ENCODE measurements at places on chromosomes 5 and 9.

DNA sequence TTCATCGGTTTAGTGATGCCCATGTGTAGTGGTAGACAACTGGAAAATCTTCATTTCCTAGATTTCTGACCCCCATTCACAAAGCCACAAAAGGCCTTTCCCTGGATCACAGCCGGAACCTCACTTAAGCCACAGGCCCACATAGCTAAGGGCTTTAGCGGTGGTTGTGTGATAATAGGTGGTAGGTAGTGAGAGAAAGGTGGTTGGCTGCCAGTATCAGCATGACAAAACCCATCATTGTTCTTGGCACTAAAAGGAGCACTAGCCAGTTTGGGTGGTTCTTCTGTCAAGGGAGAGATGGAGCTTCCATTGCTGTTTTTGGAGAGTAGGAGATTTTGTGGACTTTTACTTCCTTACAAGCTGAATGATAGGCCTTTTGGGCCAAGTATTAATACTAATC is 9.7 kb upstream of the SLC36A2 start:
- no peak for DNase-seq

- DNase-seq = no peak
Measured at GRCh38 chr9:85377731-85378289, 363.9 kb downstream of the AGTPBP1 start.

DNA sequence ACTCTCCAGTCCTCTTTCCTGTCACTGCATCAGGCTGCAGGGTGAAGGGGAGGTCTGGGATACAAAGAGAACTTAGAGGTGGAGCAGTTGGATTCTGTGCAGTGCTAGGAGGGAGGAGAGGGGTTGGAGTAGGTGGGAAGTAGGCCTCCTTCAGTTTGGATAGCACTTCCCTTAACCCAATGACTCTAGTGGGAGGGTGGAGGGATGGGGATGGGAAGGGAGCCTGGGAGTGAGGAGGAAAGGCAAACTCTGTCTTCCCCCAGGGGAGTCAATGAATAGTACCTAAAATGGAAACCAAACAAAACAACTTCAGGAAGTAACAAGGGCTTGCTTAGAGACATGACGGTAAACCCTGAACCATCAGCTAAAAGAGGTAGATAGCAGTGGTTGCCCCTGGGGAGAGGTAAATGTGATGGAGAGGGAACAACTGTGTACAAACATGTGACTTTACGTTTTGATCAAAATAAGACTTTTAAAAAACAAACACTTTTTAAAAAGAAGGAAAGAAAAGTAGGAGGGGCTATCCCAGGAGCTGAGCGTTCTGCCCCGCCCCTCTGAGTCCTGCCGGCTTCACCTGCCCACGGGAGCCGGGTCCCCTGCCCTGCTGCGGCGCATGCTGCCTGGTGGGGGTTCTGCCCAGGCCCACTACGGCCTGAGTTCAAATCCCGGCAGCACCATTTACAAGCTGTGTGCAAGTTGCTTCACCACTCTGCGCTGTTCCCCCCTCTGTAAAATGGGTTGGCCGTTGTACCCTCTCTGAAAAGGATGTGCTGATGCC is 30.9 kb downstream of the GSN start:
- no peak for DNase-seq

- peak; percentile 7 for DNase-seq
Measured at GRCh38 chr5:179258001-179258921, 87.0 kb downstream of the ADAMTS2 start.

DNA sequence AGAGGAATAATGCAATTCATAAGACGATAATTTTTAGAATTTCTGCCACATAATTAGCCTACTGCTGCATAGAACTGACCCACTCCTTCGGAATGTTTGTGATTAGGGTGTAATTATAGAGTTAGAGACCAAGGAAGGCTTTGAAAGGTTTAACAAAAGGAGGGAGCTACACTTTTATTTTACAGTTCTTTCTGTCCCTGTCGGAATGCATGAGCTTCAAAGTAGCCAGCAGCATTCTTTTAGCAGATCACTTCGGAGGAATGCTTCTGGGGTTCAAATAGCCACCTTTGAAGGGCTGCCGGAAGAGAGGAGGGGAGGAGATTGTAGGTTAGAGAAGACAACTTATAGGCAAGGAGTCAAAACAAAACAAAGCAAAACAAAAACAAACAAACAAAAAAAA is 168.1 kb downstream of the GRIA1 start:
- DNase-seq = no peak

DNA sequence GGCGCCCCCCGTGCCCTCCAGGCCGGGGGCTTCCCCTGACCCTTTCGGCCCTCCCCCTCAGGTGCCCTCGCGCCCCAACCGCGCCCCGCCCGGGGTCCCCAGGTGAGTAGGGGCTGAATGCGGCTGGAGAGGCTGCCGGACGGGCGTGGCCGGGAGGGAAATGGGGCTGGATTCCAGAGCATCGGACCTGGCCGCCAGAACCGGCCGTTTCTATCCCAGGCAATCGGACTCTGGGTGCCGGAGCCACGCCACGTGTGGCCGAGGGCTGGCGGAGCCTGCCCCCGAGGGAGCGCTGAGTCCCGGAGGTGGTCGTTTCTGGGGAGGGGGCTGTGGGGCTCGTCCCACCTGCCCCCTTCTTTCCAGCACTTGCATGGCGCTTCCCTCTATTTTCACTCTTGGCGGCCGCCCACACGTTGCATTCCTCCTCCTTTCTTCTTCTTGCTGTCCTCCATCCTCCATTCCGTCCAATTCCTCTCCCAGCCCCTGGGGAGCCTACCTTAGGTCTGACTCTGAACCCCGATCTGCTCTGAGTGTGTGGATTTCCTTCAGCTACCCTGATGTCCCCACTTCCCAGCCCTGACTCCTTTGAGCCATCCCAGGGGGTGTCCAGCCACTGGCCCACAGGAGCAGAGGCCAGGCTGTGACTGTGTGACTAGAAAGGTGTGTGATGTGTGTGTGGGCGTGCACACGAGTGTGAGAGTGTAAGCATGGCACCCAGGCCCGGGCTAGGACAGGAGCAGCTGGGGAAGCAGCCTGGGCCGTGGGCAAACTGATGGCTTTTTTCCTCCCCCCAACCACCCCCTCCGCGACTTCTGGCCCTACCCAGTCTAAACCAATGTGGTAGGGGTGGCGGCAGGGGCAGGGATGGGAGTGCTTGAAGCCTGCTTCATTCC is 24.7 kb downstream of the GOLGA2 start:
- DNase-seq = no peak

GRCh38 chr9:97591535-97591934 is 41.6 kb downstream of the TSTD2 start:
- DNase-seq = no peak

DNA sequence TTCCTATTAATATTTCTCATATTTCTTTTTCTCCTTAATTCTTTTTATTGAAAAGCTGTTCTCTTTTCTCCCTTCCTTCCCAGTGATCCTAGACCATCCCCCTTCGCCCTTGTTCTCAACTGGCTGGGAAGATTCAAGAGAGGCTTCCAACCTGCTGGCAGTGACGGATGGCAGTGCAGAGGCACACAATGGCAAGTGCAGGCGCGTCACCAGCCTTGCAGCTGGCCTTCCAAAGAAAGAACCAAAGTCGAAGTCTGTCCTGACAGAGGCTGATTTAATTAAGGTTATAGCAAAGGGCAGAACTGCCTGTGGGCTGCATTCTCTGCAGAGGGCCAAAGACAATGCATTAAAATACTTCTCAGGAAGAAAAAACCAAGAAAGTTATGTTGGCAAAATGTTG is 7.4 kb downstream of the CEMIP2 start:
- DNase-seq = no peak

DNA sequence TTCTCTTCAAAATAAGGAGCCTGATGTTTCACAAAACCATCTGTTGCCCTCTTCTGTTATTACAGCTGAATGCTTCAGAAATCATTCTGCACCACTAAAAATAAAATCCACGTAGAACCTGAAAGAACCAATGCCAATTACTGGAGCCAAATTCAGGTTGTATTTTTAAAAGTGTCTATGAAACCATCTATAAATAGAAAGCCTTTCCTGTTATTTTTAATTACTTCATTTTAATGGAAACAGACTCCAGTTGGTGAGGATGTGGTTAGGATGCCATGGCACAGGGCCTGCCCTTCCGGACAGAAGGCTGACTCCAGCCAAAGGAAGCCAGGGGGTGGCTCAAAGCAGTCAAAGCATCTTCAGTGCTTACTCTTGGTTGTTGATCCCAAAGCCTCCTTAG is 119.8 kb downstream of the TENT4A start:
- DNase-seq = no peak

GRCh38 chr5:156991714-156992113 is 28.7 kb upstream of the TIMD4 start:
- no peak for DNase-seq

DNA sequence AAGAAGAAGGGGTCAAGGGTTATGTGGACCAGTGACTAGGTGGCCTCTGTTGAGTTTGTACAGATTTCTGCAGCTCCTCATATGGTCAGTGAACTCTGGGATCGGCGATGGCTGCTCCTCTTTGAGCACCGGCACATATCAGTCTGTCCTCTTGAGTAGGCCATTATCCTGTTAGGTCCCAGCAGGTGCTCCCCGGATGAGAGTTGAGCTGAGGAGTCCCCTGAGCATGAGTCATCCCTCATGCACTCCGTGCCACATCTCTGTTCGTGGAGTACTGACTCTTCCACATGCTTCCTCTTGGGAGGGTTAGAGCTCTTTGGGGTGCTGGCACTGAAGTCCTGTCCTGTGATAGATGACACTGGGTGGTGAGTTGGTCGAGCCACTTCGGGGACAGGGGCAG is 143.7 kb downstream of the PTTG1 start:
- no peak for DNase-seq

DNA sequence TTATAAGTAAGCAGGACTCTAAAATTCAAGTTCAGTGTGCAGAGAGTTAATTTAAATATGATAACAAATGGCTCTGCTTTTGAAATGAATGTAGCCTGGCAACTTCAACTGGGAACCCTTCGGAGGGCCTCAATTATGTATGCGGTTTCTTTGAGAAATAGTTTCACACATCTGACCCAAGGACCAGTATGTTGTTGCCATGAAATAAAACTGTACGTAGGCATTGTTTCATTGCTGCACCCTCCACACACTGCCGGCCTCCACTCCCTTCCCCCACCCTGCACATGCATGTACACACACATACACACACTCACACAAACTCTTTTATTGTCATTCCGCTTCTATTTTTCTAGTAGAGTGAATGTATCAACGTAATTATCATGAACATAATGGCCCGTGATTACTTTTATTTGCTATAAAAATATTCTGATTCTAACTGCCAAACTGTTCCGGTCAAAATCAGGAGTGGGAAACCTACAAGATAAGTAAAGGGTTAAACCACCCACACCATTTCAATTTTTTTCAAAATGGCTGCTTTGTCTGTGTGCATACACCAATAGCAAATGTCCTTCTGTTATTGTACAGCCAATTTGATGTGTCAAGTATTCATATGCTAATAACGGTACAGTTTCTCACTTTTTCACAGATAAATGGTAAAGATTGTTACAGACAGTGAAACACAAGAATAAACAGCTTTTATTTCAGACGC is 215.5 kb upstream of the TMEM161B start:
- DNase-seq = no peak

GRCh38 chr9:37174247-37174646 is 53.9 kb downstream of the ZCCHC7 start:
- no peak for DNase-seq

- no peak for DNase-seq
Measured at GRCh38 chr9:125214186-125214585, 13.8 kb downstream of the RABEPK start.

DNA sequence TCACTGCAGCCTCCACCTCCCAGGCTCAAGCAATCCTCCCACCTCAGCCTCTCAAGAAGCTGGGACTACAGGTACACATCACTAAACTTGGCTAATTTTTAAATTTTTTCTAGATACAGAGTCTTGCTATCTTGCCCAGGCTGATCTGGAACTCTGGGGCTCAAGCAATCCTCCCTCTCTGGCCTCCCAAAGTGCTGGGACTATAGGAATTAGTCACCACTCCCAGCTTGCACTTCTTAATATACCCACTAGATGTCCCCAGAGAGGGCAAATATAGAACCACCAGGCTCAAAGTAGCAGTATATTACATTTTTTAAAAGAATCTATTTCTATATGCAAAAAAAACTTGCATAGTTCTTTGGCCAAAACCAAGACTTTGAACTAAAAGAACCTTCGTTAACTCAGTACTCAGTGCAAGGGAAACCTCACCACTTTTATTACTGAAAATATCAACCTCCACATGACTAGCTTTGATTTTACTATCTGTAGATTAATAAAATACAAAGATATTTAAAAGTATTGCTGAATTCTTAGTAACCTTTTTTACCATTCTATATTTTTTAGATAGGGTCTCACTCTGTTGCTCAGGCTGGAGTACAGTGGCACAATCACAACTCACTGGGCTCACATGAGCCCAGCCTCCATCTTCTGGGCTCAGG is 25.8 kb upstream of the HSD17B3 start:
- peak; percentile 31 for DNase-seq

- DNase-seq = no peak
Measured at GRCh38 chr9:92196909-92197308, 81.7 kb upstream of the SPTLC1 start.

DNA sequence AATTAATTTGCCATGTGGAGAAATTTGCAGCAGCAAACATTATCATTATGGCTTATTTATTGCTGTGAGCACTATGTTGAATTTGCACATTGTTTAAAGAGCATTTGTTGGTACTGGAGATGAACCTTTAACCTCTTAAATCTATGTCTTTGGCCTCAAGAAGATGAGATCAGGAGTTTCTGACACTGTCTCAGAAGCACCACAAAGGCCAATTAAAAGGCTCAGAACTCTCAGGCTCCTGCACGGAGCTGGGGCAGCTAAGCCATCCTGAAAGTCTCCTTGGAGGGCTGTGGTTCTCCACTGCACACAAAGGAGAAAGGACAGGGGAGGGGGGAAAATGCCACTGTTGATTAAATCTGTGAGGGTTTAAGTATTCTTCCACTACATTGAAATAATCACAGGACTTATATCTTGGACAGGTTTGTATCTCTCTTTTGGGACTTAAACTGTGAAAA is 33.1 kb downstream of the ZNF366 start:
- DNase-seq = no peak

DNA sequence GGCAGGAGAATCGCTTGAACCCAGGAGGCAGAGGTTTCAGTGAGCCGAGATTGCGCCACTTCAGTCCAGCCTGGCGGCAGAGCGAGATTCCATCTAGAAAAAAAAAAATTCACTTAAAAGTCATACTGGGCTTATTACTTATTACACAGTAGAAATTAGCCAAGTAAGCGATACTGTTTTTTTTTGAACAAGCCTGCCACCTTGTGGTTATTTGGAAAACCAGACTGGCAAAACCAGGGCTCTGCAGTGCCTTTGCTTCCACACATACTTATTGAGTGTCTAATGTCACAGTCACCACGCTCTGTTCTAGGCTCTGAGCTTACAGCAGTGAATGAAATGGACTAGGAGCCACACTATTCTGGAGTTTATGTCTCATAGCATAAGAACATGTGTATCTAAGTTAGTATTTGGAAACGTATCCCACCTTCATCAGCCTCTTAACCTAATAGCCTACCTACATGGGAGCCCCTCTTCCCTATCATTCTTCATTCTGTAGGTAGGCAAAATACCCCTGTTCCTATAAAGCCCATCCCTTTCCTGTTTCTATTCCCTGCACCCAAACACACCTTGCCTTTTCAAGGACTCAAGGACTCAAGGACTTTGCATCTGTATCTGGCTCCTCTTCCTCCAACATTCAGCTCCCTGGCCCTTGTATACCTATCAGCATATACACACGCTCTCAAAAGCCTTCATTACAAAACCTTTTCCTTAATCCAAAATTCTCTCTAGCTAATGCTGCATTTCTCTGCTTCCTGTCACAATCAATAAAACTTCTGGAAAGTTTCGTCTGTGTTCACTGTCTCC is 13.9 kb upstream of the BASP1 start:
- no peak for DNase-seq

Measured in CD4-positive, alpha-beta T cell treated with Interleukin-4 for 1 hour (primary cell).